NCI-H2081 (cell line): ENCODE measurements at places on chromosomes 5 and 9.

DNA sequence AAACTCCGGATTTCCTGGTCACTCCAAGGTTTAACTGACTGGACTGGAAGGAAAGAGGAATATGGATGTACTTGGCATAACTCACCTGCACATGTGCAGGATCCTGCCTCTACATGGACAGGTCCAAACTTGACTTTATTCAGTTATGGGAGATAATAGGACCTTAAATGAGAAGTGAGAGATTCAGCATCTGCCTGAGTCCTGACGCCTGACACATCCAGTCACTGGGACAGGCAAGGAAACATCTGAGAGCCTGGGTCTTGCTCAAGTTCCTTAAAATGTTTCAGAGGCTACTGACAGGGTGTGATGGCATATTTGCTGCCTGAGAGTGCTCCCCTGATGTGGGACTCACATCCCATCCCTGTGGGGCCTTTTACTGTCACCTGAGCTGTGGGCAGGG lies 34.9 kb downstream of the ZNF354A start:
- DNase-seq, result no peak

DNA sequence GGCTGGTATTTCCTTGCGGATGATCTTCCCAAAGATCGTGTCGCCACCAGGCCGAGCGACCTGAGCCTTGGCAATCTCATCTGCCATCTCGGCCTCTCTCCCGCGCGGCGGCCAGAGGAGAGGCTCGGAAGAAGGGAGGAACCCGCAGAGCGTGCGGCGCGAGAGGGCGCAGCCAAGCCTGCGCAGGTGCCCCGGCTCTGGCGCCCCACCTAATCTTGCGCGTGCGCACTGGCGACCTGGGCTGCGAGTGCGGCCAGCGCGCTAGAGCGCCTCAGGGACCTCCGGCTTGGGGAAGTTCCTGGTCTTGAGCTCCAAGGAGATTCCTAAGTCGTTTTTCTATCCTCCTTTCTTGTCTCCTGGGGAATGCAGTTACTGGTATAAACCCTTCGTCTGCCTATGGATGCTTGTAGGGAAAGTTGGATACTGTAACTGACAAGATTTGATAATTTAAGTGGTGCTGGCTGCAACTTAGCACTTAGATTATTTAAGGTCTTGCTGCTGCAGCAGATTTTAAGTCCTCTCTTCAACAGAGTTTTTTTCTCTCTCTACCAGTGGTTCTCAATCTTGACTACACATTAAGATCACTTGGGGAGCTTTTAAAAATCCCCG lies at the start of gene HINT1:
Gene HINT1, minus strand, starts transcription at position 138 of the 609 bp plus-strand sequence. Its CDS starts 51 bp downstream, at position 87.
- peak; percentile 88 for DNase-seq

- DNase-seq, result no peak
Measured at GRCh38 chr9:134222018-134222573, 57.7 kb upstream of the RNU6ATAC start.

DNA sequence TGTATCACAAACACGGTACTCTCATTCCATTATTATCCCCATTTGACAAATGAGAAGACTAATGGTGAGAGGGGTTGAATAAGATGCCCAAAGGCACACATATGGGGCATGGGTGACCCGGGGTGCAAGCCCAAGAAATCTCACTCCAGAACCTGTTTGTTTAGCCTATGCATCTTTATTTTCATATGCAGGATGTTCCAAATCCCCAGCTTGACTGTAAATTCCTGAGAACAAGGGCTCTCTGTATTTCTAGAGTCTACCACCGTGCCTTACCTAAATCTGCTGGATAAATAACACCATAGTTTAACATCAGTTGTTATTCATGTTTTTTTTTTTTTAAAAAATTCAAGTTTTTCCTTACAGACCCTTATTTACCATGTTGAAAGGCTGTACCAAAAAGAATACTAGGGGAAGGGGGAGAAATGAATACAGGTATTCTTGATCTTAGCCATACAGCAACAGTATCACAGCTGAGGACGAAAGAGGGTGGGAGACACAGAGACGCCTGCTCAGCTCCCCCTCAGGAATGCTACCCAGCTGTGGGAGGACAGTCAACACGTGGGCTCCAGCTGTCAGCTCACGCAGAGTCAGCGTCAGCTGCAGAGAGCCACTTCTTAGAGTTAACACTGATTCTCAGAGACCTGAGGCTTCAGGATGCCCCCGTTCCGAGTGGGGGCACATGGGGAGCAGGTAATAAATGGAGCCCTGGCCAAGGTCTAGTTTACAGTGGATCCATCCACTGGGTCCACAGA lies 86.6 kb downstream of the MED27 start:
- DNase-seq, result no peak

DNA sequence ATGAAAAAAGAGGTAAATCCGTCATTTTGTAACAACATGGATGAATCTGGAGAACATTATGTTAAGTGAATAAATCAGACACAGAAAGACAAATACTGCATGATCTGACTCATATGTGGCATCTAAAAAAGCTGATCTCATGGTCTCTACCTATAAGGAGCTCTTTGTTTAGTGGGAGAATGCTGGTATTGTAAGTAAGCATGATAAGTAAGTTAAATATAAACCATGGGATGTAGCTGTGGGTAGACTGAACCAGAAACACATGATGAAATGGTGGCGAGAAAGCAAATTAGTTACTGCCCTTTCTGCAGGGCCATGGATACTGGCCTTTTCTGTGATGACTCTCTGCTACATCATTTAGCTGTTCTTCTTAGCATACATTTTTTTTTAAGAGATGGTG lies 66.4 kb upstream of the RUSC2 start:
- DNase-seq, result no peak

GRCh38 chr5:128469912-128470311 lies 68.1 kb downstream of the FBN2 start:
- no peak for DNase-seq

GRCh38 chr9:23441275-23441674 lies 384.8 kb downstream of the ELAVL2 start:
- no peak for DNase-seq

- DNase-seq, result no peak
Measured at GRCh38 chr5:1268666-1269065, 26.2 kb downstream of the TERT start.

GRCh38 chr5:56471707-56472106 lies 238.6 kb upstream of the ANKRD55 start:
- no peak for DNase-seq

- DNase-seq, result no peak
Measured at GRCh38 chr5:163504079-163504931, 1.1 kb upstream of the MAT2B start.

DNA sequence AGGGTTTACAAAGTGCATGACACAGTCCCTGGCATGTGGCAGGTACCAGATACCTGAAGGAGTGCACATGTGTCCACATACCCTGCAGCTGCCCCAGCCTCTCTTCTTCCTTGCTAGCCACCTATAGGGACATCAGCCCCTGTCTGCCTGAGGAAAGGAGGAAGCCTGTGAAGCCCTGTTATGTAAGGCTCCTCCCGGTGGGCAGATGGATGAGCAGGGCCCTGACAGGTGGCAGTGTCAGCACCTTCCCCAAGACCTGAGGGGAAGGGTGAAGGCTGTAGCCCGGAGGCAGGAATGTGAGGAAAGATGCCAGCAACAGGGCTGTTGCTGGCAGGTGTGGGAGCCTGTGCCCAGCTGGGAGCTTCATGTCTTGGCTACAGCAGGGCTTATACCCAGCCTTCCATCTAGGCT lies 21.7 kb downstream of the TCF7 start:
- DNase-seq, result no peak

- no peak for DNase-seq
Measured at GRCh38 chr5:122713041-122713440, 61.8 kb upstream of the SNX2 start.

DNA sequence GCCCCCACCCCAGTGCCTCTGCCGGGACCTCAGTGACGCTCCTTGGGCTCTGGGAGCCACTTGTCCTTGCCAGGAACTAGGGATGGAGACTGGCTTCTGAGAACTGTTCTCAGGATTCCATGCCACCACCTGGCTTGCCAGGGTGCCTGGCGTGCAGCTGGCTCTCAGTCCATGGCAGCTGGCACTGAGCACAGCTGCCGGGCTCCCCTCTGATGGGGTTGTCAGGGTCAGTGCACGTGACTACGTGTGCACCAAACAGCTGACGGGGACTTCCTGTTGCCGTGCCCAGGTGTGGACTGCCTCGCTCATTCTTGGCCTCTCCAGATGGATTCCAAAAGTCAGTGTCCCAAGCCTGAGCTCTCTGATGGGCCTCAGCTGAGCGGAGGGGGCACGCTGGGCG lies 9.4 kb downstream of the KCNT1 start:
- DNase-seq, result peak; percentile 59

DNA sequence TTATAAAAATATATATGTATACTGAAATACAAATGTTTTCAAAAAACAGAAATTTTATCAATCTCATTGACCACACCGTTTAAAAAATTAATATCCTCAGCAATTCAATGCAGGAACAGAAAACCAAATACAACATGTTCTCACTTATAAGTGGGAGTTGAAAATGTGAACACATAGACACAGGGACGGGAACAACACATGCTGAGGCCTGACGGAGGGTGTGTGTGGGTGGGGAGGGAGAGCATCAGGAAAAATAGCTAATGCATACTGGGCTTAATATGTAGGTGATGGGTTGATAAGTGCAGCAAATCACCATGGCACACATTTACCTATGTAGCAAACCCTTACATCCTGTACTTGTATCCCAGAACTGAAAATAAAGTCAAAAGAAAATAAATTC lies 409.5 kb downstream of the MLLT3 start:
- no peak for DNase-seq

DNA sequence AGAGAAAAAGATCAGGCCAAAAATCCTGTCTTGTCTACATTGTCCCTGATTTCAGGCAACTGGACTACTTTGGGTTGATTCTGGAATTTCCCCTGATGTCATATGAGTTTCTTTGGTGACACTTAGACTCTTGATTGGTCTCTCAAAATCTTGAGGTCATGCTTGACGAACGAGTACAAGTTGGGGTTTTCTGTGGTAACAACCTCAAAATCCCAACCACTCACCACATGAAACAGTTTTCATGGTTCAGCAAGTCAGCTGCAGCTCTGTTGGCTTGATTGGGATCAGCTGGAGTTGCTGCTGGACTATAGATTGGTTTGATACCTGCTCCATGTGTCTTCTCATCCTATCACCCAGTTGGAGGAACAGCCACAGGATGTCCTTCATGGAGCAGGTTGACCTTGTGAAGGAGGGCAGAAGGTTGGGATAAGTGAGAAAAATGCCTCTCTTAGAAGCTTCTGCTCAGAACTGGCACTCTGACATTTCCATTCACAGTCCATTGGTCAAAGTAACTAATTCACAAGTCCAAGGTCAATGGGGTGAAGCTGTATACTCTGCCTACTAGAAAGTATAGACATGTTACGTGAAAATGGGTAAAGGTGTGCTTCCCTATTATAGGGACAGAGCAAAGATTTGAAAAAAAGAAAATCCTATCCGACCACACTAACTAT lies 284.5 kb downstream of the SH3GL2 start:
- DNase-seq, result no peak

DNA sequence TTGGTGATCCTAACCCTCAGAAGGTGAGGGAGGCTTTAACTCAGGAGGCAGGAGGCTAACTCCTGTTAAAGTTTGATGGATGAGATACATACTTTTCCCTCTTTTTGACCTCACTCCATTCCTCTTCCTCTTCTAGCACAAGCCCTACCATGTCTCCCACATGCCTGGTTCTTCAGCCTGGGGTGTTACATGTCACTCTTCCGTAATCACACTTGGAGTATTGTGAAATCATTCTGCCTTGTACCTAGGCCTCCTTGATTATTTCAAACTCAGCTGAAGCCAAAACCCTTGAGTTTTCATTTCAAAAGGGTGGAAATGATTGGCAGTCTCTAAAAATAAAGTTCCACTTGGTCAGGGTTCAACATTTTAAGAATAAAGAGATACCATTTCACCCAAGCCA lies 1.8 kb downstream of the PLAC8L1 start:
- no peak for DNase-seq

DNA sequence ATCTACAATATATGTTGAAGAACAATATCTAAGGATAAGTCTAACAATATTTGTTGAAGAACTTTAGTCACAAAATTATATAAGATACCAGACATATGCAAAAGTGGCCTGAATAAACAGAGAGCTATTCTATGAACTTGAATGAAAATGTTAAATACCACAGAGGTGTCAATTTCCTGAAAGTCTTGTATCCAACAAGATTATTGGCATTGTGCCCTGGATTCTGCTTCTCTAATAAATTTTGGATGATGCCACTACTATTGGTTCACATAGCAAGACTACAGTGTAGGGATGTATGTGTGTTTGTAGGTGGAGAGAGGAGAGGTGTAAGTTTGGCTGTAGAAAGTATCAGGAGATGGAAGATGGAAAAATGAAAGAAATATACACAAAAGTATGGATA lies 731.8 kb upstream of the RGMB start:
- no peak for DNase-seq

GRCh38 chr9:100401042-100401441 lies 25.9 kb upstream of the MSANTD3 start:
- DNase-seq, result no peak

DNA sequence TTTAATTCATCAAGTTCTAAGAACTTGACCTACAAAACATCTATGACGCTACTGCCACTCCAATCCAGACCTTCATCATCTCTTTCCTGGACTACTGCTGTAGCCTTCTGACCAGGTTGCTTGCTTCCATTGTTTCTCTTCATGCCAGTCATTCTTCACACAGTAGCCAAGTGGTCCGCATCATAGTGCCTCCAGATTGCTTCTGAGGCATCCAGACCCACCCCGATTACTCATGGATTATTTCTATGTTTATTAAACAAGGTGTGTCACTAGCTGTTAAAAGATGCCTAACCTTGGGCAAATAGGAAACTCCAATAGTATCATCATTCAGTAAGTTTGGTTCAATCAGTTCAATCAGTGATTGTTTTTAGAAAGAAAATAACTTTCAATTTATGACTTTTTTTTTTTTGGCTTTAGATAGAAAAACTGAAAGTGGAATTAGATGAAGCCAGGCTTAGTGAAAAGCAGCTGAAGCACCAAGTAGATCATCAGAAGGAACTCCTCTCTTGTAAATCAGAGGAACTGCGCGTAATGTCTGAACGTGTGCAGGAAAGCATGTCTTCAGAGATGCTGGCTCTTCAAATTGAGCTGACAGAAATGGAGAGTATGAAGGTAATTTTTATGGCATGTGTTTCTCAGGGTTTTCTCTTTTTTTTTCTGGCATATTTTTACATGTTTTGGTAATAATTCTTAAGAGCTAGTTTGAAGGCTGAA lies 9.5 kb downstream of the SPDL1 start:
- no peak for DNase-seq

- no peak for DNase-seq
Measured at GRCh38 chr5:143890487-143890886, 78.5 kb downstream of the HMHB1 start.

DNA sequence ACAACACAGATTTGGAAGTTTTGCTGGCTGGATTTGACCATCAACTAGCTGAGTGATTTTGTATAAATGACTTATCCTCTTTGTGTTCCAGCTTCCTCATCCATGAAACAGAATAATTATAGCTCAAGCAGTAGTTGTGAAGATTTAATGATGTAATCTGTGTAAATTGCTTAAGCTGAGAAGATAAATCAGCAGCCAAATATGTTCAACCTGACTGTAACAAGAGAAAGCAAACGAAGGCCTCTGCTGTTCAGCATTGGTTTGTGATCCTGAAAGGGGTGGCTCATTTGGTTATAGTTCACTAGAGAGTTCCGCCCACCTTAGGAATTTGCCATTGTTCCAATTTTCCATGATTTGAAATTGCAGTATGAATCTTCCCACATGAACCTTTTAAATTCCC lies 75.7 kb upstream of the CCDC112 start:
- DNase-seq, result peak; percentile 40

- DNase-seq, result no peak
Measured at GRCh38 chr5:170495825-170496661, 7.8 kb upstream of the KCNIP1 start.
